NT2/D1 (cell line): ENCODE measurements at places on chromosomes 11 and 22.
A peak's percentile ranks its signal among the peaks of the same experiment; 100 is the strongest.

- DNase-seq = no peak
These were observed 1.3 kb downstream of the FAM181B start for GRCh38 chr11:82732348-82732733.

- DNase-seq = no peak
These were observed 101.6 kb upstream of the AKIP1 start for GRCh38 chr11:8809241-8809938.

GRCh38 chr11:111718436-111718835 is 47.8 kb downstream of the PPP2R1B start:
- no peak for DNase-seq

DNA sequence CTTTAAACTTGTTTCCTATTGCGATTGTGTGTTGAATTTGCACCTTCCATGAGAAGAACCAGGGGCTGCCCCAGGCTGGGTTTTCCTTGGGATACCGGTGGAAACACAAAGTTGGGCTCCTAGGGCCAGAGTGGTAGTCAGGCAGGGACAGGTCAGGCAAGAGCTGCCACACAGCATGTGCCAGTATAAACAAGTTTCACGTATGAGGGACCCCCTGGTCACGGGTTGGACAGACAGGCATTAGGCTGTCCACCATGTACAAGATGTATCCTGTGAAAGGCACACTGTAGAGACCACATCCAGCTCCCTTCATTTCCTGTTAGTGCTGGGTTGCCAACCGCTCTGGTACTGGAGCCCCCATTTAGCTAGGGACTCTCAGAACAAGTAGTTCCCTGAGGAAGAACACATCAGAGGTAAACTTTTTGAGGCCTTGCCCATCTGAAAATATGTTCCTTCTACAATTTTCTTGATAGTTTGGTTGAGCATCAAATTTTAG is 8.8 kb downstream of the UPB1 start:
- DNase-seq = no peak

DNA sequence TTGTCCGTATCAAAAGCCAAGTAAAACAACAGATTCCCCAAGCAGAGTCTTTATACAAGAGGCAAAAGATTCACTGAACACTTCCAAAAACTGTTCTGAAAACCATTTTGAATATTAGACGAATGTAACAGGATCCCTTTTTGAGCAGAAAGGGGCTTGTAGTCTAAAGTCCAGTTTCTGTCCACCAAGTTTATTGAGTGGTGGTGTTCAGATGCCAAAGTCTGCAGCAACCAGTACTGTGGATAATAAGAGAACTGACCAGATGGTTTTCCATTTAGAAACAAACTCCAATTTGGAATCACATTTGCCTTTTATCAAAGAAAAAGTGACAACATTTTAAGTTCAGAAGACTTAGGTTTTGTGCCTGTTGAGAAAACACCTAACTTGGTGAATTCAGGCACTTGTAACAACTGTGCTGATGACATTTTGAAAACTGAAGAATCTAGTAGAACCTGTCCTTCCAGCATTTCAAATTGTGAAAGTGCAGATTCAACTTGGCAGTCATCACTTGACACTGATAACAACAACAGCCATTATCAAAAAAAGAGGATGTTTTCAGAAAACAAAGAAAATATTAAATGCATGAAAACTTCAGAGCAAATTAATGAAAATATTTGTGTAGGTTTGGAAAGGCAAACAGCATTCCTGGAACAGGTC is 217.1 kb downstream of the CSNK2A3 start:
- DNase-seq = no peak

DNA sequence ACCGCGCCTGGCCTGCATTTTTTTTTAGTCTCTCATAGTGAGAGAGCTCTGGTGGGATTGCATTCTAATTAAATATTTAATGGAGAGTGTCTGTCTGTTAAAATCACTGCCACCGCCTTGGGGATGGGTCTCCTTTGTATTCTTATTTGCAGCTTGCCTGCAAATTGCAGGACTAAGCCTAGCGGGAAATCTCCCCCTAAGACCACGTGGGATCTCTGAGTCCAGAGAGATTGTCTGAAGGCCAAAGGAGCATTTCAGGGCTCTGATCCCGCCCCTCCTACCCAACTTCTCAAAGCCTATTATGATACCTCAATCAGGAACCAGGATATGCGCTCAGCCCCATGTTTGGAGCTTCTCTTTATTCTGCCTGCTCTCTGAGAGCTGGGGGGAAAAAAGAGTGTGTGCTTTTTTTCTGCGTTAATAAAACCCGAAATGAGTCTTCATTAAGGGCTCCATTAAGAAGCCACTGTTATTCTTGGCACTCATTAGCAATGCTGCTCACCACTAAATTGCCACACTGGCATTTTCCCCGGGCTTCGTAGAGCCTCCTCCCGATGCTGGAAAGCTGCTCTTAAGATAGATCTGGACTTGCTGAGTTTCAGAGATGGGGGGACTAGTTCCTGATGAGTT is 92.9 kb upstream of the THY1 start:
- no peak for DNase-seq

DNA sequence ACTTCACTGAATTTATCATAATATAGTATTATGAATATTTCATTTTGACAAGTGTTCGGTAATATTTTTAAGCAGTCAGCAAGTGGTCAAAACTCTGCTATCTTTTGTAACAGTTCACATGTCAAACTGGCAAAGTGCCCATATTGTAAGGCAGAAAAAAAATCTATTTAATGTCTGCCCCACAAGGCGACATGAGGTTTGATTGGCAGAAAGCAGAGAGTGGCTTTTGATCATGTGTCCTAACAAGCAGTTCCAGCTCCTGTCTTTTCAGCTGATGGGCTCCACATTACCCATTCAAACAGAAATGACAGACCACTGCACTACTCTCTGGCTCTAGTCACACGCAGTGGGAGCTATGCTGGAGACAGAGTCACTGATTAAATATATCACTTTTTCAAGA is 59.0 kb downstream of the SOX6 start:
- no peak for DNase-seq

DNA sequence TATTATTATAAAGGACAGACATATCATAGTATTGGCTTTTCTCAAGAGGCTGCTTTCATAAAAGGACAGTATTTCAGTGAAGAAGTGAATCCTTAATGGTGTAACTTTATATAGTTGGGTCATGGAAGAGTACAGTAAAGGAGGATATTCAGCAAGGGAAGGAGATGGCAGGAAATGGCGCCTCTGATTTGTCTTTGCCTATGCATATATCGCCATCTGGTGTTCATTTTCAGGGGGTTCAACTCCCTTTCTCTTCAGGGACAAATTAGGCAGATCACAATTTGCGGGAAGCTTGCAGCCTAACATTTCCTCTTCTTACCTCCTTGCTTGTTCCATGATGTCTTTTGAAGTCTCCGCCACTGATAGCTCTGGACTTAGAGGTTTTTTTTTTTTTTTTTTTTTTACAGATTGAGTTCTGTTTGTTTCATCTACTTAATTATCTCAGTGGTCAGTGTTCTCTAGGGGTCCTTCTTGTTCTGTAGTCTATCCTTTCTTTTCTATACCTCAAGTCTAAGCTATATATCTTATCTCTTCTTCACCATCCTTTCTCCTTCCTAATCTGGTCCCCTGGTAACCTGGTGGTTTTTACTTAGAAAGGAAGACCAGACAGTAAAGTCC is 21.8 kb upstream of the RRM1 start:
- DNase-seq = peak; percentile 83

DNA sequence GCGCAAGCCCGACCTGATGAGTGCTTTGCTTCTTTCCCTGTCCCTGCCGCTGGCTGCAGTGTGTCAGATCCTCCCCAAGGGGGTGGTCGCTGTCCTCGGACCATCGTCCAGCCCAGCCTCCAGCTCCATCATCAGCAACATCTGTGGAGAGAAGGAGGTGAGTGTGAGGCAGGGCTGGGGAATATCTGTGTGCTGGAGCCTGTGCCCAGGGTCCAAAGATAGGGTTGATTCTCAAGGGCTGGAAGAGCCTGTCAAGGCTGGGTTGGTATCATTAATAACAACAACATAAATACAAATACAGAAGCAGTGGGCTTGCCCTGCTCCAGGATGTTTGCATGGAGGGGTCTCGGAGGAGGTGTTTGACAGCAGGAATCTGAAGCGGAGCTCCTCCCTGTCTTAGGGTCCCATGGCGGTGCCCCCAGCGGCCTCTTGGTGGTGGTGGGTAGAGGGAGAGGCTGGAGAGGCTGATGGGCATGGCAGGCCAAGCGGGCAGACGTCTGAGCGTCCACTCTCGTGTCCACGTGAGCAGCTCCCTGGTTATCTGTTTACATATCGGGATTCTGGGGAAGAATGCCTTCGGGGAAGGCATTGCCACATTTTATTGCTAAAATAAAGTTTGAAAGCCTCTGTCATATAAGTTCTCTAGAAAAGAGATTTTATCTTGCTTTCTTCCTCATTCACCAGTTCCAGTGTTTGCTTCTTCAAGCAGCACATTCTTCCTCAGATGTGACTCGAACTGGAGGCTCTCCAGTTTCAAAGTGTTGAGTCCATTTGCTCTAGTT is 208.4 kb upstream of the TBCEL start:
- no peak for DNase-seq

DNA sequence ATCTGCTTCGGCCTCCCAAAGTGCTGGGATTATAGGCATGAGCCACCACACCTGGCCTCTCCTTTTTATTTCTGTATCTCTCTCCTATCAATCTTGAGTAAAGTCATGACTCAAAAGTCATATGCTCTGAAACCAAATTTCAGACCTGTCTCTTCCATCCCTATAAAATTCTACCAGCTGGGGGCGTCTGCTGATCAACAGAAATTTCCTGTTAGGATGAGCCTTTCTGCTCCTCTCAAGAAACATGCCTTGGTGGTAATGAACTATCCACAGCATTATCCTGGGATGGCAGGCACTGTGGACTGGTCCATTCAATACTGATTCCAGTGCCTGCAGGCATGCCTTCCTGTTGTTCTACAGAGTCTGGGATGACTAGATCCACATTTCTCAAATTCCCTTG is 472.6 kb downstream of the NELL1 start:
- peak; percentile 9 for DNase-seq

DNA sequence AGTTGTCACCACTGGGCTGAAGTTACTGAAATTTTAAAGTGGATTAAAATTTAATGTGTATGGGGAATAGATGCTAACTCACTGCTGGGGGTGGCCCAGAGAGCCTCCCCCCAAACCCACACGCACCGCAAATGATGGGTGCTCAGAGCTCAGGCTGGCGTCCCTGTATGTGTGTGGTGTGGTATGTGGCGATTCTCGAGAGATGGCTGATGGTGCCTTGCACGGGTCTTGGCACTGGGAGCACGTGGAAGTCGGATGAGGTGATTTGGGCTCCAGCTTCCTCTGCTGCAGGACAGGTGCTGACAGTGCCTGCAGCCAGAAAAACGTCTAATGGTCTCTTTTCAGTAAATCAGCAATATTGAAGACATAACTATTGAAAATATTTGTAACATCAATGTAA is 1473.3 kb downstream of the TBC1D22A start:
- no peak for DNase-seq

DNA sequence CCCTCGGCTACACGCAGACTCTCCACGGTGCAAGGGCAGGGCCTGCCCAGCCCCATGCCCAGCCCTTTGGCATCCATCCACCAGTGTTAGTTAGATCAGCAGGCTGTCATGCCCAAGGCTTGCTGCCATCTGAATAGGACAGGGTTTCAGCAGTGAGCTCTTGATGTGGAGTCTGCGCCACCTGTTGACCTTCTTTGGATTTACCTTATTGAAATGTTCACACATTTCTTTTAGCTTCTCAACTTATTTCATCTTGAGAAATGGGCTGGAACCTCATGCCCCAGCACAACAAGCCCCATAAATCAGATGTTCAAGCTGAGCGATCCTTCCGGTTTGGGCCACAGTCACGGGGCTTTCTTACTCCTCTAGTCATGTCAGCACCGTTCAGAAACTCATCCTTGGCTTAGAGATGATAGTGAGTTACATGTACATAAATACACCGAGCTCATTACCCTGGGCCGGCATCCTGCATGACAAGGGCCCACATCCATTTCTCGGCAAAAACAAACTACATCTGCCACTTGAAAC is 61.7 kb downstream of the PARVB start:
- DNase-seq = no peak

- no peak for DNase-seq
These were observed 41.3 kb upstream of the HMGXB4 start for GRCh38 chr22:35215993-35216392.

DNA sequence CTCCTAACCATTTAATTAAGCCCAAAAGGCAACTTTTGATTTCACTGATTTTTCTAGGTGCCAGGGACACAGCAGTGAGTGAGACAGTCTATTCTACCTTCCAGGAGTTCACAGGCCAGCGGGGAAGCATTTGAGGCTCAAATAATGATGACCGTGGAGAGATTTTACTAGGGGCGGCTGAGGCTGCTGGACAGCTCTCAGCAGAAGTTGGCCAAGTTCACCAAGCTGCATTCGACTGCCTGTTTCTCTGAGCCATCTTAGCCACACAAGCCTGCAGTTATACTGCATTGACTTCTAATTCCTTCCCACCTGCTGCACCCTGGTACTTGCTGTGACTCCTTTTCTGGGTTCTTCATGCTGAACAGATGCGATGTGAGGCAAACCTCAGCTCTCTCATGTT is 168.9 kb upstream of the TBCEL start:
- no peak for DNase-seq

DNA sequence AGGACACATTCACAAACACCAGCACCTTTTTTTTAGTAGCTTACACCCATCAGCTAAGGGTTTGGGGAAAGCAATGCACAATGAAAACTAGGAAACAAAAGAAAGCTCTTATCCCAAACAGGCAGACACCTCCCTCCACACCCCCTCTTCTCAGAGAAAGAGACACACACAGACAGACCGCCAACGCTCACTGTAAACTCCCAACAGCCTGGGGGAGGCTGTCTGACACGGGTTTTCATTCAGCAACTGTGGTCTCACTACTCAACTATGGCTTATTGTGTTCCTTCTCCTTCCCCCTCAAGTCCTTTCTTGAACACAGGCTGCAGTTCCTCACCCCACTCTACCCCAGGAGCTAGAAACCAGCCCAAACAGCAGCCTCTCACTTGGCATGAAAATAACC is 123.4 kb downstream of the C11orf58 start:
- DNase-seq = no peak

- no peak for DNase-seq
These were observed 19.0 kb upstream of the STK33 start for GRCh38 chr11:8613036-8613435.

DNA sequence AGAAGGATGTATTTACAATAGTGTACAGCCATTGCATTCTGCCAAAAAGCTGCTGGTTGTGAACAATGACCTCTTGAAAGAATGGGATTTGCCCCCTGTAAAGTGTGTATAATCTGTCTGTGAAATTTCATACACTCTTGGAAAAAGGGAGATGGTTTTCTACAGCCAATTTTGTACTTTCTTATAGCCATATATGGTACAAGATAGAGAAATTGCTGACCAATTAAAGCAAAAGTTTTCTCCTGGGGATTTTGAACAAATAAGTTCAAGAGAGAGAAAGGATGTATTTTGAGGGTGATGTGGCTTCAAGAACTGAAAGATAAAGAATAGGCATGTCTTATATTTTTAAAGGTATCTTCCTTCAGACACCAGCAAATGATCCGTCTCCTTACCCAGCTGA is 211.0 kb downstream of the NAV2 start:
- DNase-seq = no peak
